Kidney tubule cell (primary cell): ENCODE measurements at places on chromosomes 7 and 10.

- DNase-seq = no peak
These were observed 634.7 kb downstream of the ARL4A start for GRCh38 chr7:13322126-13322525.

DNA sequence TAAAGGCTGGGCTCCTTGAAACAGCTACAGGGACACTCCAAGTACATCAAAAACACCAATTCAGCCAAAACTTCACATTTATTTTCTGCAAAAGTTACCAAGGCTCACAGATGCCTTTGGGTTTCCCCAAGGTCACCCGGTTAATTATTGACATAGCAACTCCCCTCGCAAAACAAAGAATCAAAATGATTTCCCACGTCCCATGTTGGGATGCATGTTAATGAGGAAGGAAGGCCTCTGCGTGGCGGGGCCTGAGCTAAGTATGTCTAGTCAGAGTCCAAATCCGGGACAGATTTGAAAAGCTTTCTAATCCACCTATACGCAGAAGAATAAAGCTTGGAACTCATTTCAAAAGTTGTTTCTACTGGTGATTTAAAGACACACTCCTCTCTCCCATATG, 535 bp upstream of the TMEM72 start:
- no peak for DNase-seq

DNA sequence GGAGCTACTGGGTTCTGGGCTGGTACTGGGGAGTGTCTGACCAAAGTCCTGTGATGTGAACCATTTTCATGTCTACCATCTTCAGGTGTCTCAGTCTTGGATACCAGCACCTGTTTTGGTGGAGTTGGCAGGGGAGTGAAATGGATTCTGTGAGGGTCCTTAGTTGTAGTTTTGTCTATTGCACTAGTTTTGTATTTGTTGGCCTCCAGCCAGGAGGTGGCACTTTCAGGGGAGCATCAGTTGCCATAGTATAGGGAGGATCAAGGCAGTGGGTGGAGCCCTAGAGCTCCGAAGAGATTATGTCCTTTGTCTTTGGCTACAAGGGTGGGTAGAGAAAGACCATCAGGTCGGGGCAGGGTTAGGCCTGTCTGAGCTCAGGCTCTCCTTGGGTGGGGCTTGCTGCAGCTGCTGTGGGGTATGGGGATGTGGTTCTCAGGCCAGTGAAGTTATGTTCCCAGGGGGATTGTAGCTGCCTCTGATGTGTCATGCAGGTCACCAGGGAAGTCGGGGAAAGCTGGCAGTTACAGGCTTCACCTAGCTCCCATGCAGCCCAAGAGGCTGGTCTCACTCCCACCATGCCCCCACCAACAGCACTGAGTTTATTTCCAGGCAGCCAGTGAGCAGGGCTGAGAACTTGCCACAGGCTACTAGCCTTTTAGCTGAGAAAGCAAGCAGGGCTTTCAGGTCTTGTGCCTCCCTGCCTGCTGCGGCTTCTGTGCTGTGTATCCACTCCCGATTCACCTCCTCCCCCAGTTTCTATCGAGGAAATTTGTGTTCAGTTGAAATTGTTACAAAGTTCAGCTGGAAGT, 153.1 kb downstream of the ZNF365 start:
- DNase-seq = peak; percentile 2

- DNase-seq = no peak
These were observed 160.0 kb downstream of the LRRC4 start for GRCh38 chr7:127871226-127871625.

DNA sequence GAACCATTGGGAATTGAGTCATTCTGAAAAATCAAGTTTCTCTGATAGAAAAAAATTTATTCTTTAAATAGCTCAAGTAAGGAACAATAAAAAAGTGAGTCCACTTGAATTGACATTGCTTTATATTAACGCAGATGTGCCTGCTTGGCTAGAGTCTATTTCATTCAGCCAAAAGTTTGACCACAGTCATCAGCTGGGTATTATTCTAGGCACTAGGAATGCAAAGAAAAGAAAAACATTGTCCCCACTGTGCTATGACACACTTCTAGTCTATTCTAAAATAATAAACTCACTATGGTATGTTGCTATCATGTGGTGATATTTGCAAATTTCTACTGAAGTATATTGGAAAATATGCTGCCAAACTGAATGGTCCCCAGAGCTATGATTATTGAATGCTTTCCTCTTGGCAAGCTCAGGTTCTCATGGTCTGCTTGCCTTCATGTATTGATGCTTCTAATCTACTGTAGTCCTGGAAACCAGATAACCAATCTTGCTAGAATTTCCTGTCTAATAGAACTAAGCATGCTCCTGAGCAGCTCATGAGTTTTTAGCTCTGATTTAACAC, 8.3 kb downstream of the SFRP4 start:
- DNase-seq = peak; percentile 28

- DNase-seq = no peak
These were observed 493.9 kb downstream of the PLXNA4 start for GRCh38 chr7:132082394-132082793.

- no peak for DNase-seq
These were observed 3.6 kb upstream of the EXOC6 start for GRCh38 chr10:92844746-92845145.

GRCh38 chr10:4701016-4701415, 125.0 kb upstream of the AKR1E2 start:
- DNase-seq = no peak

DNA sequence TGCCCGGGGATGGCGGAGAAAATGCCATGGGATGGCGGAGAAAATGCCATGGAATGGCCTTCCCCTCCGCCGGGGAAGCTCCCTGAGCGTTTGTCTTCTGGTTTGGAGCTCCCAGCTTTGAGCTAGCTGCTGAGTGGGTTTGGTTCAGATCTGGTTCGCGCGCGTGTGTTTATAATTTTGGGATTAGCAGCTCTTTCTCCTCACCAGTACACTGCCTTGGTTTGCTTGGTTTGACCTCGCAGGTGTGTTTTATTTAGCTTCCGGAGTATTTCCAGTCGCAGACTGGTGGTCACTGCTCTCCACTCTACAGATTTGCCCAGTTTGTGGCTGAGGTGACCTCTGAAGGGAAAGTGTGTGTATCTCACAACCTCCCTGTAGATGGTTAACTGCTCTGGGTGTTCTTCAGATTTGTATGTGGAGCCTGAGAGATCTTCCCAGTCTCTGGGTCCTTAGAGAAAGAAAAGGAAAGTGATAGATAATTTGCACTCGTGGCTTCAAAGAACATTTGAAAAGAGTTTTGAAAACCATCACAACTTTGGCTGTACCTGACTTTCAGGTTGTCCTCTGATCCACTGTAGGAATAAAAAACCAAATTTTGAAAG, 597 bp downstream of the ZNF277 start:
- peak; percentile 44 for DNase-seq

DNA sequence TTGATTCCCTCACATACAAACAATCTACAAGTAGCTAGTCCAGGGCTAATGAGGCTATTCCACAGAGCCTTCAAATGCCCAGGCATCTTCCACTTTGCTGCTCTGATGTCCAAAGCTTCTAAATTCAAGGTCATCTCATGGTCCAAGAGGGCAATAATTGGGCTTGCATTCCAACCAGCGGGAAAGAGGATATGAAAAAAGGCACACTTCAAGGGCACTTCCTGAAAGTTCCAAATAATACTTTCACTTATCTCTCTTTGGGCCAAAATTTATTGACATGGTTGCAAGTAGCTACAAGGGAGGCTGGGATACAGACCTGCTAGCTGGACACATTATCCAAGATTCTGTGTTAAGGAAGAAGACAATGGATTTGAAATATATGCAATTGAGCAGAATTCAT, 25.2 kb upstream of the APBB1IP start:
- no peak for DNase-seq

DNA sequence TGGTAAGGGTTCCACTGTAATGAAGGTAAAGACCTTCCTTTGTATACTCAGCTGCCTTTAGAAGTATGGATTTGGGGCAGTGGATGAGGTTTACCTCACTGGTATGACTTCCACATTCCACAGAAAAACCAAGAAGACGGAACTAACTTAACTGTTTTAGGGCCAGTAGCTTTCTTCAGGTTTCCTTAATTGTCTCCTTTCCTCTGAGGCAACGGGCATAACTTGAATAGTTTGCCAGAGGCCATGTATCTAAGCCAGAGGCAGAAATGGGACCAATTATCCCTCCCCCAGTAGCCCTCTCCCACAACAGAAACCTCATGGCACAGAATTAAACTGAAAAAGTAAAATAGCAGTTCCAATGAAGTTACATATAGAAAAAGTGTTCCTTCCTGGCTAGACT, 281.7 kb downstream of the PHTF2 start:
- no peak for DNase-seq

- no peak for DNase-seq
These were observed 708.2 kb upstream of the LRRN3 start for GRCh38 chr7:110382736-110383135.

DNA sequence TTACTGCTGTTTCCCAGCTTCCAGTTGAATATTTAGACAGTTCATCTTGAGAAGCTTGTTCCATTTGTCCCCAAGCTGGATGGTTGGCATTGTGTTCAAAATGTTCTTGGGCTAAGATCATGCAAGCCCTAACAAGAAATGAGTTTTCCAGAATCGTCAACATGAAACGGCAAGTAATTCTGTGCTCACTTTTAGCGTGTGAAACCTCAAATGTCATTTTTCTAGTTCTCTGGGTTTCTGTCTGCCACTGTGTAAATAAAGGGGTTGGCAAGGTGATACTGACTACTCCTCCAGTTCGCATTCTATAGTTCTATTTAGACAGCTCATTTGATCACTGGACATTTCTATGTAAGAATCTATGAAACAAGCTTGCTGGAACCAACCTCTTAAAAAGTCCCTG, 194.0 kb downstream of the AHR start:
- no peak for DNase-seq

DNA sequence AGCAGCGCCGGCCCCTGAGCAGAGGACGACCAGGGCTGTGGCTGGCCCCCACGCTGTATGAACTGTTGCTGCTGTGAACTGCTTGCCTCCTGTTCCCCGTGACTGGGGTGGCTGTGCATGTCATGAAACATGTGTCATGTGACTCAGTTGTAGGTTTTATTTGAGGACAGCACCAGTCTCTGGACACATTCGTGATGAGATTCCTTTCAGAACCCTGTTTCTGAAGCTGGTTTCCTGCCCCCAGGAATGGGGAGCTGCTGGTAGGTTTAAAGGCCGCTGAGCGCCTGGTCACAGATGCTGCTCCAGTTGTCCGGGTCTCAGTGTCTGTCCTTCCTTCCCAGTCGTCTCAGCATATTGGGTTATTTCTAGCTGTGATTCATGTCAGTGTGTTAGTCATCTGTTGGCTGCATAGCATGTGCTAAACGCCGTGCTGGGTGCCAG, 79.1 kb upstream of the PPIF start:
- peak; percentile 31 for DNase-seq

GRCh38 chr7:107381453-107381852, 88.4 kb upstream of the GPR22 start:
- DNase-seq = no peak
